ENCODE measurements at places on chromosomes 5 and 9.

DNA sequence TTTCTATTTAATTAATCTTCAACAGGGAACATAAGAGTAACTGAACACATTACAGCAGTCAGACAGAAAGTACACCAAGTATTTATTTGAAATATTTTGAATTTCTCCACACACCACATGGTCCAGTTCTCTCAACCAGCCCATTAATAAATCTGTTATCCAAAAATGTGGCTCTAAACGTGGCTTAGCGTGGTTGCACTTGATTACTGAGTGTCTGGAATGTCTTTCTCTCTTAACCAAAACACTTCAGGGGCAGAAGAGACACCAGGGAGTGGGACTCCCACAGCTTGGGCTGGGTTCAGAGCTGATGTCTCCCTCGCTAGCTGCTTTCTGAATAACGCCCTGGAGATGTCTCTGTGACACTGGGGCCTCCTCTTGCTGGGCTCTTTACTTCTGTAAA is 52.6 kb upstream of the FANCC start:
- DNase-seq: no peak

DNA sequence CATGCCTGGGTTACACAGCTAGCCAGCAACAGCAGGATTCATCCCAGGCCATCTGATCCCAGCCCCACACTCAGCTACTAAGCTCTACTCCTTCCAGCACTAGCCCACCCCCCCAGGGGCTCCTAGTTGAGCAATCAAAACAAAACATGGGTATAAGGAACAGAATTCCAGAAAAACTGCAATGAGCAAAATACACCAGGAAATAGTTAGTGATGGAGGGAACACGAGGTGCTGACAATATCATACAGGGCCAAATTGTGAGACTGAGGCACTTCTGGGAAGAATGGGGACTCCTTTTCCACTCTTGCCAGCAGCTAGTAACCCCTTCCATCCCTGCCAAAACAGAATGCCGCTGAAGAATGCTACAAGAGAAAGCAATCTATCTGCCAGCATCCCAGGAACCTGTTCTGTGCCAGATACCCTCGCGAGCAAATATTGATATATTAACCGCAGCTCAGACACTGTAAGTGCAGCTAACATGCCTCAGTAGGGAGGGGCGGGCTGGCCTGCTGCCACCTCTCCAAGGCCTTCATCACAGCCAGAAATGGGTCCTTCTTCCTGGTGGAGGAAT is 161.4 kb downstream of the SLIT3 start:
- no peak for DNase-seq

- no peak for DNase-seq
These were observed 122.9 kb downstream of the CAVIN4 start for GRCh38 chr9:100700689-100701318.

DNA sequence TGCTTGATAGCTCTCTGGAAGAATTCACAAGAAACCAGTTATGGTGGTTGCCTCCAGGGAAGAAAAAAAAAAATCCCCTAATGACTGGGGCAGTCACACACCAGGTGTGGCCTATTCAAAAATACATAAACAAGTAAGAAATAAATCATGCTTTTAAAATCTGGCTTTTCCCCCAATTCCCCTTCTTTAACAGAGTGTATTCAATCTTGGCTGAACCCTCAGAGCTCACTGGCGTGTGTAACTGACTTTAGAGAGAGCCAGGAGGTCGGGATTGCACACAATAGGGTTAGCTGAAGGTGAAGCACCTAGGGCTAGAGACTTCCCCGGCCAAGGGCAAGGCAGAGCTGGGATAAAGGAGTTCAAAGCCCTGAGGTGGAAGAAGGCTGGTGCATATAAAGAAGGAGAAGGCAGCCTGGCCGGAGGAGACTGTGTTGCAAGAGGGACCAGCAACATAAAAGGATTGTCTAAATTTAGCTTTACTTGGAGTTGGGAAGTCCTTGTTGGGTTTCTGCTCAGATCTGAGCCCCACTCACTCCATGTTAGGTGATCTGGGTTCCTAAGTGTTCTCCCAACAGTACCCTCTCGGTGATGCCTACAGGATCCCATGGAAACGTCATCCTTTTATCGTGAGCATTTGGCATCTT is 19.7 kb downstream of the FNBP1 start:
- no peak for DNase-seq

GRCh38 chr5:149228618-149229297 is 42.9 kb upstream of the AFAP1L1 start:
- peak; percentile 48 for DNase-seq

GRCh38 chr9:131668057-131668438 is 71.8 kb downstream of the RAPGEF1 start:
- no peak for DNase-seq

- no peak for DNase-seq
These were observed 772.1 kb upstream of the CDH9 start for GRCh38 chr5:27810458-27810857.

- DNase-seq: no peak
These were observed 1610.1 kb upstream of the ACO1 start for GRCh38 chr9:30774326-30774725.

DNA sequence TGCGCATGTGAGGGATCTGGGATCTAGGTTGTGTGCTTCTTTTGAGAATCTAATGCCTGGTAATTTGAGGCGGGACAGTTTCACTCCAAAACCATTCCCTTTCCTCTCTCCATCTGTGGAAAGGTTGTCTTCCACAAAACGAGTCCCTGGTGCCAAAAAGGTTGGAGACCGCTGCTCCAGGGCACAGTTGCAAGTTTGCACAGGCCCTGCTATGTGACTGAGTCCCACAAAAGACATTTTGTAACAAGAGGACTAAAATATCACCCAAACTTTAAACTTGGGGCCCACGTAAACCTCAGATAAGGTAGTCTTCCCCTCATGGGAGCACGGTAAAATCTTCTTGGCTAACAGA is 5.8 kb upstream of the ZNF367 start:
- DNase-seq: no peak

DNA sequence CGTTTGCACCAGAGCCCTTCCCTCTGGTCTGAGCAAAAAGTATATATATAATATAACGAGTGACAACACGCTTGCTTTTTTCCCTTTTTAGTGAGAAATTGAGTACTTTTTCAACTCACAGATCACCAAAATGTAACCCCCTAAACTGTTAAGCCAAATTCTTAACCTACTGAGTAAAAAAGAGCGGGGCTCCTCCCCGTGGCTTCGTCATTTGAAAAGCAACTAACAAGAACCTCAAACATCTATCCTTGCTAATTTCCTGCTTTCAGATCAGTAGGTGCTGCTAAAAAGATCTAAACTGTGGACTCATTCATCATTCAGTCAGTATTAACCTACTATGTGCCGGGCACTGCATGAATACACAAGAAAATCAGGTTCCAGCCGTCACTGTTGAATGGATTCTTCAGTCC is 1.0 kb upstream of the PTBP3 start:
- no peak for DNase-seq
